ENCODE measurements at places on chromosomes 1 and 21.
A peak's percentile ranks its signal among the peaks of the same experiment; 100 is the strongest.

DNA sequence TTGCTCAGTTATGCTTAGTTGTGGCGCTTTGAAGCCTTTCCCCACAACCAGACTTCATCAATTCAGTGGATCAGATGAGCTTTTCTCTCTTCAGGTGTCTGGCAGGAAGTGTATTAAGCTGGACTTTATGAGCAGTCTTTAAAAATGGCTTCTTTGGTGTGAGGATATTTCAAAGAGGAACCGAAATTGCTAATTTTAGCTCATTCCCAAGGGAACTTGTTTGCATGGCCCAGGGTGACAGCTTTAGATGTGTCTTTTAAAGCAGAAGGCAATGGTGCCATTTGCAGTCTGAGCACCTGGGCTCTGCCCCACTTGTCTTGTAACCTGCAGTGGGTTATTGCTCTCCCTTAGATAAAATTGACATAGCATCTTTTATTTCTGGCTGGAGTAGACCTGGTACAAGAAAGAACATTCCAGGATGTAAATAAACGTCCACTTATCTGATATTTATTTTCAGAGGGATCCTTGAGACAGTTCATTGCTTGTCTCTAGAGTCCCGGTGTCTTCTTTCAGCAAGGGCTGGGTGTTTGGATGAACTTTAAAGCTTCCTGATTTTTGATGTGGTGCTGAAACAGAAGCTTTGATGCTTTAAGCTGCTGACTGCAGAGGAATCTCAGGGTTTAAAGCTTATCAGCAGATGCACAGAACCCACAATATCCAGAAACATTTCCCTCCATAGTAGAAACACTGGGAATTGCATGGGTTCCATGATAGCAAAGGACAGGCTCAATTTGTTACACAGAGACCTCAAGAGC lies 241.7 kb downstream of the ADGRL2 start:
- DNase-seq, result no peak

GRCh38 chr1:5993556-5994491 lies 1.6 kb upstream of the NPHP4 start:
- DNase-seq, result peak; percentile 8

GRCh38 chr1:116754198-116754977 lies at the start of gene CD2:
TSS of gene CD2 (plus strand) at chr1:116754430. CDS start at chr1:116754493, 63 bp downstream.
- peak; percentile 21 for DNase-seq

DNA sequence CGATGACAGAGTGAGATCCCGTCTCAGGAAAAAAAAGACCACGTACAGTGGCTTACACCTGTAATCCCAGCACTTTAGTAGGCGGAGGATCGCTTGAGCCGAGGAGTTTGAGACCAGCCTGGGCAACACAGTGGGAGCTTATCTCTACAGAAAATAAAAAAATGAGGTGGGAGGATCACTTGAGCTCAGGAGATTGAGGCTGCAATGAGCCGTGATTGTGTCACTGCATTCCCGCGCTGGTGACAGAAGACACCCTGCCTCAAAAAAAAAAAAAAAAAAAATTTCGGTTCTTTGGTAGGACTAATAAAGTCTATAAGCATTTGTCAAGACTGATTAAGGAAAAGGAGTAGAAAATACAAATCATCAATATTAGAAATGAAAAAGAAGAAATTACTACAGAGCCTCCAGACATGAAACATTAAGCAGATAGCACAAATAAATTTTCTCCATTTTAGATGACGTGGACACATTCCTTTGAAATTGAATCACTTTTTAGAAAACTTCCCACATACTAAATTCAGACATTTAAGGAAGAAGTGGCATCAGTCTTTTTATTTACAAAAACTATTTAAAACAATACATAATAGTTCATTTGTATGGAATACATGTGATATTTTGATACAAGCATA lies 30.4 kb downstream of the MORC3 start:
- no peak for DNase-seq

GRCh38 chr1:116961606-116962005 lies 40.0 kb upstream of the CD101 start:
- no peak for DNase-seq

- DNase-seq, result no peak
Measured at GRCh38 chr21:16423921-16424320, 694.1 kb downstream of the USP25 start.

DNA sequence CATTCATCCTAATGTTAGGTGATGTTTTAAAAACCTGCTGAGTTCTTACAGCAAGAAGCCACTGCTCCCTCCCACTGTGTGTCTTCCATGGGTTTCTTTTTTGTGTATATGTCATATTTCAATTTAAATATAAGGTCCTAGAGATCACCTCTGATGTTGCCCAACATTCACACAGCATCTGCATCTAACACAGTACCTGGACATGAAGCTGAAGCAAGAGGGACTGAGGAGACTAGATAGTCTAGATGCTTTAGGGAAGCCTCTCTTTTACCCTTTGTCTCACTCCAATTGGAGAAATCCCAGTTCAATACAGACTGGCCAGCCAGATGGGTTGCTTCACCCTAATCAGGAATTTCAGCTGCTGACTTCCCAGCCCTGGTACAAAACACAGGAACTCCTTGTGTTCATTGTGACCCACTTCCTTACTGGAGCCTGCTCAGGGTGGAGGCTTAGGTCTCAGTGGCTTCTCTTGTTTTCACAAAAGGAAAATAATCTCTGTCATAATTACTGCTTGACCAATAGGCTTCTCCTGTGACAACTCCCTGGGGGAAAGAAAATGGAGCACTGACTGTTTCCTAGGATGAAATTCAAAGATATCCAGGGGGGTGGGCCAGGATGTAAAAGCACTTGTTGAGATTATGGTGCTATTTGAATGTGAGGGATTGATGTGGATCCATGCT lies 17.3 kb downstream of the BTG2 start:
- peak; percentile 58 for DNase-seq

- no peak for DNase-seq
Measured at GRCh38 chr1:58468612-58469011, 77.9 kb downstream of the OMA1 start.

GRCh38 chr1:212260557-212261355 lies 24.5 kb upstream of the PPP2R5A start:
- no peak for DNase-seq

DNA sequence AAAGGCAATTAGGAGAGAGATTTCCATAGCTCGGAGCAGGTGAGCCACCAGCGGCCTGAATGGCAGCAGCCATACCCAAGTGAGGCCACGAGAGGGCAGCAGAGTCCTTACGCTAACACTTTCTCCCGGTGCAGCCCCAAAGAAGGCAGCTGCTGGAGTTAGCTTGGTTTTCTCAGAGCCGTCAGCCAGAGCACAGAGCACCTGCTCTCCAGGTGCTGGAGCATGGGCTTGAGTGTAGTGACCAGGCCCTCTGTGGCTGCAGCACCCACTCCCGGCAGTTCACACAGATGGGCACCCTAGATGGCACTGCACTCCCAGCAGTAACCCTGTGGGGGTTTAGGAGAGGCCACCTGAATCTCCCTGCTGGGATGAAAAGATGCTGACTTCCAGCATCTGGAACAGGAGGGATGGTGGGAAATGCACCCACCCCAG lies 45.8 kb downstream of the TMCC2 start:
- DNase-seq, result peak; percentile 88

DNA sequence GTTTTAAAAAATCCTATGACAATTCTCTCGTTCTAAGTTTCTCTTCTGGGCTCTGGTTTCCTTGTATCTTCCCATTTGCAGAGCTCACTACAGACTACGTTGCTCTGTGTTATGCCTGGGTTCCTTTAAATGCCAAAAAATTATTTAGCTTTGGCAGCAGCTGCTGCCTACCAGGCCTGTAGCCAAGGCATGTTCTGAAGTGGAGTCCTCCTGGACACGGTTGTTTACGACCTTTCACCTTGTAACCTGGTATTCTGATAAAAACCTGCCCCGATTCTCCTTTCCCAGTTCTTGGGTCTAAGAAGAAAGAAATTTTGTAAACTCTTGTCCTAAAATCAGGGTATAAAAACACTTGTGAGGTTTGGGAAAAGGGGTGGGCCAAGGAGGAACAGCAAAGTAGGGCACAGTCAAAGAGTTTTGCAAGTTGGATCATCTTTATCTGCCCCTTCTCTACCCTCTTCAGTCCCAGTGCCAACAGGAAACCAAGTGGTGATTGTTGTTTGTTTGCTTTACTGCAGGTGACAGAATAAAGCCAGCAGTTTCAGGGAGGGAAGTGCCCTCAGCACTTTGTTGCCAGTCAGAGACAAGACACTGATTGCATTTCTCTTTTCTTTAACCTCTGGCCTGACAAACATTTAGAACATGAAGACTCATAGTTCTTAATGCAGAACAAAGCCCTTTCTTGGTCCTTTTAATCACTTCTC lies 3.1 kb upstream of the TXNIP start:
- DNase-seq, result peak; percentile 65

DNA sequence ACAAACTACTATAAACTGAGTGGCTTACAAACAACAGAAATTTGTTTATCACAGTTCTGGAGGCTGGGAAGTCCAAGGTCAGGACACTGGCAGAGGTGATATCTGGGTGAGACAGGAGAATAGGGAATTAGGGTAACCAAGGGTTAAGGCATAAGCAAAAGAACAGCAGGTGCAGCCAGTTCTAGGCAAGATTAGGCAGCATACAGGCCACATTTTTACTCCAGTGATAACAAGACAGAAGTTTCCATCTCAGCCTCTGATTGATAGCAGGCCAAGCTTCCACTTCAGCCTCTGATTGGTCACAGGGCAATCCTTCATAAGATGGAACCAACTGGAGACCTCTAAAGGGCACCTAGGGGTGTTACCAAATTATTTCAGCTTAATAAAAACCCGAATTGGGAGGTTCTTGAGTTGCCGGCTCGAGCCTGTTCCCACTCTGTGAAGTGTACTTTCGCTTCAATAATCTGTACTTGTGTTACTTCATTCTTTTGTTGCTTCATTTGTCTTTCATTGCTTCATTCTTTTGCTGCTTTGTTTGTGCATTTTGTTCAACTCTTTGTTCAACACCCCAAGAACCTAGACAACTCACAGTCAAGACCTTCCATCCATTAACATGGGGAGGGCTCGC lies 185.6 kb downstream of the TOMM20 start:
- peak; percentile 47 for DNase-seq

GRCh38 chr1:92538048-92538412 lies 51.3 kb upstream of the GFI1 start:
- no peak for DNase-seq

GRCh38 chr1:33725037-33725436 lies 138.8 kb upstream of the HMGB4 start:
- no peak for DNase-seq

GRCh38 chr21:19992540-19992939 lies 1005.7 kb upstream of the NCAM2 start:
- DNase-seq, result no peak

- DNase-seq, result no peak
Measured at GRCh38 chr1:64327119-64327518, 123.7 kb downstream of the UBE2U start.

DNA sequence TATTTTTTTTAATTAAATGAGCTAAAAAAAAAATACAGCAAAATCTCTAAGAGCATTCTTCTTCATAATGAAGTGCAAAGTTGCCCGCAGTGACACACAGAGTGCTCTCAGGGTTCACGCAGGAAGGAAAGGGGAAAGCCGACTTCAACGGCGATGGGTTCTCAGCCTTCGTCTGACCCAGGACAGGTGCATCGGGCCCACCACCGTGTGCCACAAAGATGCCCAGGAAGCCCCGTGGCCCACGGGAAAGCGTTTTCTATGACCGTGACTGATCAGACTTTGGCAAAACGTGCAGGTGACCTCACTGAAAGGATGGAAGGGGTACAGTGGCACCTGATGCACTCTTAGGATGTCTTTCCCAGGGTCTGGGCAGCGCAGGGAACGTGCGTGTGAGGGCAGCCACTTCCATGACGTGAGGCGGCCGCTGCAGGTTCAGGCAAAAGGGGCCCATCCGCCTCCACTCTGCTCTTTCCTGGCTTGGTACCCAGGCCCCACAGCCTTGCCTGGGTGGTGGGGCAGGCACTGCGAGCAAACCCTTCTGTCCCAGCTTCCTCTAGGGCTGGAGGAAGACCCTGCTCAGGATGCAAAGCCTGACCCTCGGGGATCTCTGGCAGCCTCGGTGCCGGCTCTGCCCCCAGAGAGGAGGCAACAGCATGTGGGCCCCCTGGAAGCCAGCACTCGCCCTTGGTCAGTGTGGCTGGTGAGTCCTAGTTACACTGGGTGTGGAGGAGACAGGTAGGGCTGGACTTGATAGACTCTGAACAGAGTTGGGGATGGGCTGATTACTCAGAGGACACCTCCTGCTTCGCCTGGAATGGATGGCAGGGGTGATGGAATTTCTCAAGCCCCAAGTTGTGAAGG lies 8.3 kb downstream of the LRRC47 start:
- DNase-seq, result no peak

DNA sequence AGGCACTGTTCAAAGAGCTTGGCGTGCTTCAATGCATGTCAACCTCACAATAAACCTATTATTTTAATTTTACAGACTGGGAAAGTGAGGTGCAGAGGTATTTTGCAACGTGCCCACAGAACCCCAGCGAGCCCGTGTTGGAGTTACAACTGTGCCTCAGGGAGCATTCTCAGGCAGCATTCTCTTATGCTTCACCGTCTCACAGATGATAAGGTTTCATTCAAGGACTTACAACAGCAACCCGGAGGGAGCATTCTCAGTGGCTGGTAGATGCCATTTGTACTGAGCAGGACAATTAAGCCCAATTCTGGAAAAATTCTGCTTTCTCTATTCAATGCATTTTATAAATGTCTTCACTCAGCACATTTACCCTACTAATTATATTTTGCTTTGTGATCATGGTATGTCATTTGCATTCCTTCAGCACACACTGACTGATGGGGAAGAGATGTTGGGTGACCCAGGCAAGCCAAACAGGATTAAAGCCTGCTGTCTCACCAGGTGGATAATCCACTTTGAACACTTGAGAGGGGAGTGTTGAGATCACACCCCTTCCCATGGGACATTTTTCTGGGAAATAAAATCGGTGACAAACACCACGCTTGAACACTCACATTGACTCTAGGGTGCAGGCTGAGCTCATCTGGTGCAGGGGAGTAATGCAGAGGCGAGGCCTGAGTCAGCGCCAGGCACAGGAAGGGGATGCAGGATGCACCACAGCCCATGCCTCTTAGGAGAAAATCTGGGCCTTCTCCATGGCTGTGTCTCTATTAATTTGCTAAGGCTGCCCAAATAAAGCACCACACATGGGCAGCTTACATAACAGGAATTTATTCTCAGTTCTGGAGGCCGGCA lies 113.9 kb downstream of the CLIC6 start:
- no peak for DNase-seq

DNA sequence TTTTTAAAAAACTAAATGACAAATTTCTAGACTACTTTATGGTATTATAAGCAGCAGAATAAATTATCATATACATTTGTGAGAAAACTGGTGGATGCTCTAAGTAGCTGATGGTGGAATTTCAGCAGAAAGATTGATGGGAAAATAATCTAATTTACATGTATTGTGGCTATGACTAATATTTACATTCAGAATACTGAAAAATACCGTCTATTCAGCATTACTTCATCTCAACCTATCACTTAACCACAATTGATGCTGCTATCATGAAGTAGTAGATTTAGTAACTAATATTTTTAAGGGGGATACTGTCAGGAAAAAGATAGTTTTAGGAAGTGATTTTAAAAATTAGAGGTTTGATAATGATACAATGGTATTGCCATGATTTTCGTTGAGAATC lies 137.9 kb downstream of the IFI44 start:
- DNase-seq, result no peak

DNA sequence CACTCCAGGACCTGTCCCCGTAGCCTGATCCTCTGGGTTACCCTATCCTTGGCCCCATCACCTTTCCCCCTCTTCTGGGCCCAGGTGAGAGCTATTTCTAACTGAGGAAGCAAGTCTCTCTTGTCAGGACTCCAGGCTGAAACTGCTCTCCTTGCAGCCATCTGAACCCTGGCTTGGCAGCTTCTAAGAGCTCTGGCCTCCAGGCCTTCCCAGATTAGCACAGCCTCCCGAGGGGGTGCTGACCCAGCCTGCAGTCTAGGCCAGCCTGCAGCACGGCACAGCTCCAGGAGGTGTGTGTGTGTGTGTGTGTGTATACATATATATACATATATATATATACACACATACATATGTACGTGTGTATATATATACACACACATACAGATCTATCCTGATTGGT lies 17.4 kb downstream of the CACNA1S start:
- DNase-seq, result no peak
